Lung microvascular endothelial cell (primary cell): ENCODE measurements at places on chromosomes 4 and X. TPM values are rescaled to one million over a fixed set of nuclear protein-coding genes. Genes with fewer than 3 reads are reported as not detected.

ATP6AP2 gene
- total RNA-seq, result 78.7 and 94.2 TPM in 2 replicates

POU3F4 gene
- total RNA-seq, result not detected in 2 replicates

POF1B gene
- total RNA-seq, result 2.2 and 5.4 TPM in 2 replicates

CT45A5 gene
- not detected in 2 replicates for total RNA-seq

GRCh38 chr4:80336582-80336981 lies 1.1 kb downstream of the CFAP299 start:
- DNase-seq, result peak; percentile 47

DNA sequence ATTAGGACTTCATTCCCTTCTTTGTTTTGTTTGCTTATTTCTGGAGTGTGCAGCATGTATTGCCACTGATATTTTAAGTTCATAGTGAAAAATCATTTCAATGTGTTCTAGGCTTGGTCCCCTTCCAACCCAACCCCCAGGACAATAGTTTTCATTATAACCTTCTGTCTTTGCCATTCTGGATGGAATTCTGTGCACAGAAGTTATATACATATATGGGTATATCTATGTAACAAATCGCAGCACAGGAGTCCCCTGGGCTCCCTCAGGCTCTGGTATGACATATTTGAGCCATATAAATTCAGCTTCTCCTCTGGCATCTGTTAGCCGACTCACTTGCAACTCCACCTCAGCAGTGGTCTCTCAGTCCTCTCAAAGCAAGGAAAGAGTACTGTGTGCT lies at the start of gene TNMD:
Gene TNMD, plus strand, starts transcription at position 326 of the 400 bp plus-strand sequence. CDS start 83 bp downstream, outside the sequence.
- DNase-seq, result no peak

DNA sequence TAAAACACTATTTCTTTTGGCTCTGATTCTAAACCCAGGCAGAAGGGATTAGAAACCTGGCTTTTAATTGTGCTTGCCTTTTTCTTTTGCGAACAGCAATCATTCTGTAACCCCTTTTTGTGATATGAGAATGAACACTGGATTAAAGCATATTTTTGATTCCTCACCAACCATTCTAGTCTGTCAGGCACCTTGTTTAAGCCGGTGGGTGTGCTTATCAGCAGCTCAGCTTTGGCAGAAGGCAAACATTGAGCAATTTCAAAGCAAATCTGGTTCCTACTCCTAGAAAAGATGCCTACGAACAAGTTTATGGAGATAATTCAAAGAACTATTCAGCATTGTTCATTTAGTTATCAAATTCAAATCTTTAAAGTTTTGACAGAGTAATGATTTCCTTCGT lies 265.1 kb upstream of the FAM241A start:
- no peak for DNase-seq

DNA sequence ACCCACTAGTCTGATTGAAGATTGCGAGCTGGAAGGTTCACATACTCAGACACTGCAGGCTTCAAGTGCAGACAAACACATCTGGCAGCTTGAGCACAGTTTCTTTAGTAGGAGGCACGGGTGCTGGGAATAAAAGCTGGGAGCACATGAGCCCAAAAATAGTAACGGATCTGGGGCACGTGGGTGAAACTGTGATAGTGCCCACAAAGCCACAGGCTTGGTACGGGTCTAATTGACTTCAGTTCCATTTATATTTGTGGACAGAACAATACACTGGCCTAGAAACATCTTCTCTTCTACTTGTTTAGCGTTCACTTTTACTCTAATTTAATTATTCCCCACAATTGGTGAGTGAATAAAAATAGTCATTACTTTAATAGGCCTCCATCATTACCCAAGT lies 2370.7 kb downstream of the PCDH7 start:
- no peak for DNase-seq

GRCh38 chrX:489820-490219 lies 103.1 kb upstream of the PPP2R3B start:
- no peak for DNase-seq

GRCh38 chr4:101785486-101785885 lies 5.0 kb upstream of the BANK1 start:
- DNase-seq, result no peak
